ENCODE measurements at places on chromosomes 13 and 19. TPM values are rescaled to one million over a fixed set of nuclear protein-coding genes. Genes with fewer than 3 reads are reported as not detected.
A peak's percentile ranks its signal among the peaks of the same experiment; 100 is the strongest.

Gene TEX26
- total RNA-seq = not detected

Gene FFAR2
- total RNA-seq = not detected

Gene KLK1
- 3.3 TPM for total RNA-seq

Gene CASP14
- total RNA-seq = not detected

Gene ZNF350
- total RNA-seq = 2.3 TPM

Gene ZNF432
- 0.64 TPM for total RNA-seq

Gene FPR1
- not detected for total RNA-seq

Gene OR1I1
- total RNA-seq = not detected

Gene RHPN2
- 33.3 TPM for total RNA-seq

Gene NKPD1
- total RNA-seq = 0.64 TPM

- H3K27me3 ChIP-seq = no peaks in the 10 kb centered on the region
- DNase-seq = no peak
- no peaks in the 10 kb centered on the region for H3K4me1 ChIP-seq
- H3K27ac ChIP-seq = no peak overlapping the region
- peaks cover under 1% of the 10 kb centered on the region for H3K36me3 ChIP-seq
Measured at GRCh38 chr13:95039415-95039814, 261.8 kb downstream of the ABCC4 start.

DNA sequence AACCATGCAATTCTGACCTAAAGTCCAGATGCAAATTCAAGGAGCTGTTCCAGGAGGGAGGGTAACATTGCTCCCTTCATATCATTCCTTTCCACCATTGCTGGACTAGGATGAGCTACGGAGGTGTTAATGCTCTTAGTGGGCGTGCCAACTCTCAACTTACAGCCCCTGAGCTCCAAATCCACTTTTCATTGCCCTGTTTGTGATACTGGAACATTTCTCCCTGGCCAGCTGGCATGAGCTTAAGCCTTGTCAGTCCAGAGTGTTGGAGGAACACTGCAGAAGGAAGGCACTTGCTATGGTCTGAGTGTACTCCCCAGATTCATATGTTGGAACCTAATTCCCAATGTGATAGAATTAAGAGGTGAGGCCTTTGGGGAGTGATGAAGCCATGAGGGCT, 70.4 kb upstream of the FARP1 start:
- no peaks in the 10 kb centered on the region for H3K36me3 ChIP-seq
- H3K4me1 ChIP-seq = no peaks in the 10 kb centered on the region
- no peak overlapping the region for H3K27ac ChIP-seq
- no peaks in the 10 kb centered on the region for H3K27me3 ChIP-seq

GRCh38 chr19:5968431-5969373, 9.2 kb downstream of the RANBP3 start:
- H3K4me3 ChIP-seq = no peak overlapping the region
- no peaks in the 10 kb centered on the region for H3K27me3 ChIP-seq
- peaks cover 13% of the 10 kb centered on the region for H3K36me3 ChIP-seq
- no peaks in the 10 kb centered on the region for H3K4me1 ChIP-seq

- no peaks in the 10 kb centered on the region for H3K36me3 ChIP-seq
- no peaks in the 10 kb centered on the region for H3K4me1 ChIP-seq
- no peak overlapping the region for H3K4me3 ChIP-seq
- no peaks in the 10 kb centered on the region for H3K27me3 ChIP-seq
- DNase-seq = no peak
- H3K27ac ChIP-seq = no peak overlapping the region
Measured at GRCh38 chr13:54945973-54946372, 1917.4 kb downstream of the OLFM4 start.

GRCh38 chr19:8811315-8812172, 20.6 kb downstream of the ZNF558 start:
- no peak for DNase-seq
- H3K27me3 ChIP-seq = no peaks in the 10 kb centered on the region
- no peak overlapping the region for H3K4me3 ChIP-seq
- H3K4me1 ChIP-seq = no peaks in the 10 kb centered on the region
- peaks cover 17% of the 10 kb centered on the region for H3K36me3 ChIP-seq

DNA sequence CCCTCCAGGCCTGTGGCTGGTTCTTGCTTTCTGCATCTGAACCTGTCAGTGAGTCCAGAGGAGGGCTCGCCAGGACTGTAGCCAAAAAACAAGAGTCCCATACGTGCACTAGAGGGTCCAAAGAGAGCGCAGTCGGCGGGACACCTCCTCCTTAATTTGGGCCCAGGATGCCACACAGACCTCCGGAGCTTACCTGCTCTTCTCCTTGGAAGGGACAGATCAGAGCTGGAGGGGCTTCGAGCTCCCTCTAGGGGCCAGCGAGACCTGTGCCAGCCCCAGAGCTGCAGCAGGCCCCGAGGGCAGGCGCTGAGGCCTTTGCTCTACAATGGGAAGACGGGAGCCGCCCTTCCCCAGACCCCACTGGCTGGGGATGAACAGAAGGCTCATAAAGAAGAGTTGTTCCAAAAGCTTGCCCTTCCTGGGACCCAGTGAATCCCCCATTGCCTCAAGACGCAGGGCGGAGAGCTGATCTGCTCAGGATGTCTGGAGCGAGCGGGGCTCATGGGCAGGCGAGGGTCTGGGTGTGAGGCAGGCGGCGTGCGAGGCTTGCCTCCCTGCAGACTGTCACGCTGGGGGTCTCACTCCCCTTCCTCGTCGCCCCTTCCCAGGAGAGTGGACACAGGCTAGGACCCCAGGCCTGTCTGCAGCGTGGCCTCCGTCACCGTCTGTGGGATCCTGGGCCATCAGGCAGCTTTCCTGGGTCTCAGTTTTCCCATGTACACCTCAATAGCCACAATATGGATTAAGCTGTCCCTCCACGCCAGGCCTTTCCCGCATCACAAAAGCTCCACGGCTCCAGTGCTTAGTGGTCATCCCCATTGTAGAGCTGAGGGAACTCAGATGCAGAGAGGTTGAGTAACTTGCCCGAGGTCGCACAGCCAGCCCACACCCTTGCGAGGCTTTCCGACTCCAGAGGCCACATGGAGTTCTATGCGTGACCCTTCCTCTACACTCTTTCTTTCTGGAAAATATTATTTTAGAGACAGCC, 46.9 kb upstream of the VSTM2B start:
- H3K4me3 ChIP-seq = no peak overlapping the region
- H3K4me1 ChIP-seq = no peaks in the 10 kb centered on the region
- peak; percentile 3 for DNase-seq
- H3K27ac ChIP-seq = no peak overlapping the region

DNA sequence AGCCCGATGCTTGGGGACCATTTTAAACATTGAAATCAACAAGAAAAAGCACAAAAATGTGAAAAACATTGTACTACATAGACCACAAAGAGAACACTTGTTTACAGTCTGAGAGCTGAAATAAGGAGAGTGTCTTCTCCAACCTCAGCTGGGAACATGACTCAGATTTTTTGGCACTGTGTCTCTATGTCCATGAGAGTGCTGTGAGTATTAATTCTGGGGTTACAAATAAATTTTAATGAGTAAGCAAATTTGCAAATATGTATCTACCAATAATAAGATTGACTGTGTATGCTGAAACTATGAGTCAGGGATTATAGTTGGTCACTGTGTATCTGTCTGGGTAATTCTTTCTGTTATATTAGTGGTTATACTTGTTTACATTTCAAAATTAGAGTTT, 174.0 kb downstream of the DCT start:
- DNase-seq = no peak
- no peaks in the 10 kb centered on the region for H3K4me1 ChIP-seq
- no peak overlapping the region for H3K4me3 ChIP-seq
- H3K36me3 ChIP-seq = no peaks in the 10 kb centered on the region

DNA sequence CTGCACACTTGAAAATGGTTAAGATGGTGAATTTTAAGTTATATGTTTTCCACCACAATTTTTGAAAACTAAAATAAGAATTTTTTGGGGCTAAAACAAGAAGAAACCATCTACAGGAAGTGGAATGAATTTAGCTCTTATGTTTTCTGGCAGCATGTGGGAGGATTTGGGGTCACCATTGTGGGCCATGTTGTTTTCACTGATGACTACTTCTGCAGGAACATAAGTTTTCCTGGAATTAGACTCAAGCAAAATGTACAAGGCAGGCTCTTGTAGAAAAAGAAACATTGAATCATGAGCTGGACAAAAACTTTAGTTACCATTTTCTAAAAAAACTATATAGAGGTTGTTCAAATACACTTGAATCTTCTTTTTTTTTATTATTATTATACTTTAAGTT, 125.3 kb upstream of the C1QTNF9B start:
- H3K36me3 ChIP-seq = no peaks in the 10 kb centered on the region
- H3K27ac ChIP-seq = no peak overlapping the region
- no peak overlapping the region for H3K4me3 ChIP-seq
- no peak for DNase-seq

- H3K36me3 ChIP-seq = no peaks in the 10 kb centered on the region
- peaks cover 13% of the 10 kb centered on the region for H3K4me1 ChIP-seq
- no peak for DNase-seq
- no peaks in the 10 kb centered on the region for H3K27me3 ChIP-seq
- H3K4me3 ChIP-seq = peak overlapping the region; percentile 86
- H3K27ac ChIP-seq = peak overlapping the region; percentile 61
Measured at GRCh38 chr13:78657699-78658629, 991 bp downstream of the OBI1 start.

GRCh38 chr13:29923554-29924481, 73.4 kb upstream of the UBL3 start:
- no peak overlapping the region for H3K4me3 ChIP-seq
- peaks cover 45% of the 10 kb centered on the region for H3K4me1 ChIP-seq
- H3K36me3 ChIP-seq = no peaks in the 10 kb centered on the region
- peak overlapping the region; percentile 78 for H3K27ac ChIP-seq
- H3K27me3 ChIP-seq = no peaks in the 10 kb centered on the region

GRCh38 chr13:40595693-40596092, 70.7 kb downstream of the FOXO1 start:
- DNase-seq = no peak
- no peak overlapping the region for H3K4me3 ChIP-seq
- H3K27me3 ChIP-seq = no peaks in the 10 kb centered on the region
- H3K27ac ChIP-seq = no peak overlapping the region
- H3K4me1 ChIP-seq = peaks cover 5% of the 10 kb centered on the region

DNA sequence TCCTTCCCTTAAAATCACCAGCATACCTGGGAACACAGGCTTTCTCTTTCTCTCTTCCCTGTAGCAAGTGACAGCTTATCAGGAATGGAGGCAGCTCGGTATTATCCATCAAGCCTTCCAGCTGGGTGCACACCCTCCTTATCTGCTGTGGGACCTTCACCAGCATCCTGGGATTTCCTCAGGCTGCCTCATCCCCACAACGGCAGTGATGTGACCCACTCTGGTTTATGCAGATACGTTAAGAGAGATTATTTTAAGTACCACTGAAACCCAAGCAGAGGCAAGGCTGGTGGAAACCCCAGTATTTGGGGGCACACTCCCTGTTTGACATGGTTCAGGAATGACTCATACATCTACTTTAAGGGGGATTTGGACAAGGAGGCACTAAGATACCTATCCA, 192.1 kb downstream of the TM9SF2 start:
- no peak overlapping the region for H3K27ac ChIP-seq
- no peak for DNase-seq
- H3K27me3 ChIP-seq = no peaks in the 10 kb centered on the region
- no peaks in the 10 kb centered on the region for H3K4me1 ChIP-seq

DNA sequence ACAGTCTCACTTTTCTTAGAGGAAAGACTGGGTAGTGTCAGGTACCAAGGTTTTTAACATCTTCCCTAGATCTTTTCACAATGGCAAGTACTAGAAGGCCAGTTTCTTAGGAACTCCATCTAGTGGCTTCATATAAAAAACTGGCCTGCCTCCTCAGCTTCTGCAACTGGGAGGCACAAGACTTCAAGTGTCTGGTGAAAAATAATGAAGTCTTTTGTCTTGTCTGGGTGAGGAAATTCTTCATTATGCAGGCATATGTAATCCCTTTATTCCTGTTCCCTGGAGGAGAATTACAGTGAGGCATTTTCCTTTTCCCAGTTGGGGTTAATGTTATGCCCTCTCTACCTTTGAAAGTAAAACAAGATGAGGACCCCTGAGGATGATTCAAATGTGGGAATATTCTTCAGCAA, 300.5 kb downstream of the NALCN start:
- no peaks in the 10 kb centered on the region for H3K36me3 ChIP-seq
- peaks cover 9% of the 10 kb centered on the region for H3K27me3 ChIP-seq
- no peak overlapping the region for H3K4me3 ChIP-seq

GRCh38 chr13:87777387-87777786, 106.2 kb downstream of the SLITRK5 start:
- no peaks in the 10 kb centered on the region for H3K4me1 ChIP-seq
- H3K4me3 ChIP-seq = no peak overlapping the region
- H3K27ac ChIP-seq = no peak overlapping the region
- H3K27me3 ChIP-seq = no peaks in the 10 kb centered on the region
- no peaks in the 10 kb centered on the region for H3K36me3 ChIP-seq
- DNase-seq = no peak
